ENCODE measurements at places on chromosomes 2 and 18. TPM values are rescaled to one million over a fixed set of nuclear protein-coding genes. Genes with fewer than 3 reads are reported as not detected.

- no peak for DNase-seq
Observed at GRCh38 chr18:58225101-58225500, 181.1 kb downstream of the NEDD4L start.

- DNase-seq: peak; percentile 52
Observed at GRCh38 chr2:144694456-144694855, 174.5 kb upstream of the ZEB2 start.

- no peak for DNase-seq
Observed at GRCh38 chr2:157267476-157267875, 10.0 kb downstream of the GALNT5 start.

GRCh38 chr2:48415836-48416515, 114.0 kb upstream of the STON1 start:
- DNase-seq: no peak

DNA sequence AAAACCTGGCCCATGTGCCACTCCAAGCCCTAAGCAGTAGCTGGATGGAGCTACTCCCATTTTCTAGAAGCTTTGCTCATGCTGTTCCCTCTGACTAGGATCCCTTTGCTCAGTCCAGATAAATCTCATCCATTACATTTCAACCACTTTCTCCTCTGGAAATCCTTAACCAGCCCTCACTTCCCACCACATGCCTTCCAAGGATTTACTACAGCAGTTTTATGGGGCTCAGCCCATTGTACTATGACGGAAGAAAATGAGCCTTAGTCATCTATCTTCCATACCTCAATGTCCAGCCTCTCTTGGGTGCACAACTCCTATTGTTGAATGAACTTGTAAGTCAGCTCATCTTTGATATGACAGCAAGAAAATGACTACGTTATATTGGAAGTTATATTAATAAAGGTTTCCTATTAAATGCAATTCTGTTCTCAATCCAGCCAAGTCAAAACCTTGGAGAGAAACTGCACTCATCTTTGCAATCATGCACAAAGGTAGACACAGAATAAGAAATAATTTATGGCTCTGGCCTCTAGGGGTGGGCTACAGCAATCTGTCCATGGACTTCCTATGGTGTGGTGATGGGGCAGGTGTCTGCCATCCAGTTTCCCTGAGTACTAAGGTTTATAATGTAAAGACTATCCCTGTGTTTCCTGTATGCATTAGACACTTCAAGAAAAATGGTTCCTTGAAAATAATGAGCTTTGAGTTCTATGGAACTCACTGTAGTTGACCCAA, 3.4 kb downstream of the B4GALT6 start:
- no peak for DNase-seq

The AMMECR1L gene
- total RNA-seq: 20.1 TPM

- no peak for DNase-seq
Observed at GRCh38 chr2:132652474-132652873, 17.5 kb downstream of the LYPD1 start.
